ENCODE measurements at places on chromosomes 16 and 17.

DNA sequence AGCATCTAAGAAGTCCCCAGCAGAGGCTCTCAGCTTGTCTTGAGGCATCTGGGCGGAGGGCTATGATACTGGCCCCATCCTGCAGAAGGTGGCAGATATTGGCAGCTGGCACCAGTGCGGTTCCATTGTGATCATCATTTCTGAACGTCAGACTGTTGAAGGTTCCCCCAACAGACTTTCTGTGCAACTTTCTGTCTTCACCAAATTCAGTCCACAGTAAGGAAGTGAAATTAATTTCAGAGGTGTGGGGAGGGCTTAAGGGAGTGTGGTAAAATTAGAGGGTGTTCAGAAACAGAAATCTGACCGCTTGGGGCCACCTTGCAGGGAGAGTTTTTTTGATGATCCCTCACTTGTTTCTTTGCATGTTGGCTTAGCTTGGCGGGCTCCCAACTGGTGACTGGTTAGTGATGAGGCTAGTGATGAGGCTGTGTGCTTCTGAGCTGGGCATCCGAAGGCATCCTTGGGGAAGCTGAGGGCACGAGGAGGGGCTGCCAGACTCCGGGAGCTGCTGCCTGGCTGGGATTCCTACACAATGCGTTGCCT lies at the start of gene CIITA:
Gene CIITA (plus strand): TSS at position 404 of the 543 bp plus-strand sequence. CDS start 129 bp downstream, at position 533.
- DNase-seq = no peak

- DNase-seq = no peak
Measured at GRCh38 chr17:41667280-41668041, 21.2 kb upstream of the EIF1 start.

- DNase-seq = no peak
Measured at GRCh38 chr16:72236866-72237265, 64.9 kb upstream of the PMFBP1 start.

DNA sequence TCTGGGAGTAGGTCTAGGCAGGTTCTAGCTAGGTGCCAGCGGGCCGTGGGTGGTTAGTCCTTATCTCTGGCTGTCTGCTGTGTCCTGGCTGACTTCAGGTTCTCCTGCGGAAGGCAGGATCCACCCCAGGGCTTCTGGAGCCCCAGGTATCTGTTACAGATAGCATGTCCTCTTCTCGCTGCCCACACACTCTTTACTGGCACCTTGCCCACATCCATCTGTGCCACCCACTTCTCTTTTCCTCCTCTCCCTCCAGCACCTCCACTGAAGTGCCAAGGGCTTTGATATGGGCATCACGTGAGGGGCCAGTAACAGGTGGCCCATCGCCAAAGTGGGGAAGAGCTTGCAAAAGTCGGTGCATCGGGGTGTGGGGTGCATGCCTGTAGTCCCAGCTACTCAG lies 4.6 kb upstream of the MPP2 start:
- no peak for DNase-seq
